ENCODE measurements at places on chromosomes 1 and 21.

DNA sequence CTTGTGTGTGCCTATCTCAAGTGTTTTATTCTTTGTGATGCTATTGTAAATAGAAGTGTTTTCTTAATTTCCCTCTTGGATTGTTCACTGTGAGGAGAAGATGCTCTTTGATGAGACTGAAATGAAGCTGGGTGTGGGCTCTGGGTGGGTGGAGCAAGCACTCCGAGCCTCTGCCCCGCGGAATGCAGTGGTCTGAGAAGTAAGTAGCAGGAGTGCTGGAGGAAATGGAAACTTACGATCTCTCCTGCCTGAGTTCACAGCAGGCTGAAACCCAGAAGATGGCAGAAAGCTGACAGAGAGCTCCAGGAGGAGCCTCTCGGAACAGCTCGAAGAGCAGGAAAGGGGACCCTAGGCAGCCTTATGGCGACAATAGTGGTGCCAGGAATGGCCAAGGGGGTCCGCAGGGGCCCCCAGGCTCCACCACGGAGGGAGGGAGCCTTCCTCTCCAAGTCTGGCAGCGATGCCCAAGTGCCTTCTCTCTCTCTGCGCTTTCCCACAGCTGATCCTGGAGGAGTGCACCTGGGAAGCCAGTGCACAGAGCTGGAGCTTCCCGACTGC, 126.8 kb upstream of the COL6A1 start:
- DNase-seq, result no peak

- DNase-seq, result no peak
Measured at GRCh38 chr21:45130324-45130774, 56.0 kb downstream of the ADARB1 start.

- no peak for DNase-seq
Measured at GRCh38 chr1:231284441-231284840, 43.4 kb downstream of the GNPAT start.

DNA sequence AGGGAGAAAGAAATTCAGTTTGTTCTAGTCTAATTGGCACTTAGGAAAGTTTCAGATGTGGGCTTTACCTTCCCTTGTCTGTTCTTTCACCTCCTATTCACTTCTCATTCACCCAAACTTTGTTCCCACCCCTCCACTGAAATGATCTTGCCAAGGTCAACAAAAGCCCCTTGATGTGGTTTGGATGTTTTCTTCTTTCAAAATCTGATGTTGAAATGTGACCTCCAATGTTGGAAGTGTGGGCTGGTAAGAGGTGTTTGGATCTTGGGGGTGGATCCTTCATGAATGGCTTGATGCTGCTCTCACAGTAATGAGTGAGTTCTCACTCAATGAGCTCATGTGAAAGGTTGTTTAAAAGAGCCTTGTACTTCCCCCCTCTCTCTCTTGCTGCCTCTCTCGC, 379.3 kb downstream of the HHIPL2 start:
- no peak for DNase-seq

- DNase-seq, result no peak
Measured at GRCh38 chr21:15164678-15165303, 100.0 kb upstream of the NRIP1 start.

- no peak for DNase-seq
Measured at GRCh38 chr1:19321071-19321470, 8.9 kb downstream of the SLC66A1 start.

- DNase-seq, result no peak
Measured at GRCh38 chr1:8370046-8370881, 52.4 kb downstream of the SLC45A1 start.

DNA sequence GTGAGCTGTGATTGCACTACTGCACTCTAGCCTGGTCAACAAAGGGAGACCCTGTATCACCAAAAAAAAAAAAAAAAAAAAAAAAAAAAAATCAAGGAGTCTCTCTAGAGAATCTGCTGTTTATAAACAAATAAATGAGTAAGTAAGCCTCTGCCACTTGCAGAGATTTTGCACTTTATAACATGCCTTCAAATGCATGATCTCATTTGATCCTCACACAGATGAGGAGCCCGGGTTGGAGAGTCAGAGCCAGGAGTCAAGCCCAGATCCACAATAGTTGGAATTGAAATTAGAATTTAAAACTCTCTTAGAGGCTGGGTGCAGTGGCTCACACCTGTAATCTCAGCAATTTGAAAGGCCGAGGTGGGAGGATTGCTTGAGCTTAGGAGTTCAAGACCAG, 4.0 kb downstream of the PRELP start:
- no peak for DNase-seq

DNA sequence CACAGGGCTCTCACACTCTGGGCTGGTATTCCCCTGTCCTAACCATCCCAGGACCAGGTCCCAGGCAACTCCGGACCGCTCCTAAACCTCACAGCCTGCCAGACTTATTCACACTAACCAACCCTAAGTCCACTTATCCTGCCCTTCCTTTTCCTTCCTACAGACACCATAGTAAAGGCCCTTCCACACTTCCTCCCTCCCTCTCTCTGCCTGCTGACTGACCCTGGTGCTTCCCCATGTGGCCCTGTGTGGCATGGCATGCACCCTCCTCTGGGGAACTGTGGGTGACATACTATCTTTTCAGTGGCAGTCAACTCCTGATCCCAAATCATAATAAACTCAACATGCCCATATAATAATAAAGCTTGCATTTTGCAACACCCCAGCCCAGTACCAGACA, 155.1 kb upstream of the DNAH14 start:
- DNase-seq, result no peak

DNA sequence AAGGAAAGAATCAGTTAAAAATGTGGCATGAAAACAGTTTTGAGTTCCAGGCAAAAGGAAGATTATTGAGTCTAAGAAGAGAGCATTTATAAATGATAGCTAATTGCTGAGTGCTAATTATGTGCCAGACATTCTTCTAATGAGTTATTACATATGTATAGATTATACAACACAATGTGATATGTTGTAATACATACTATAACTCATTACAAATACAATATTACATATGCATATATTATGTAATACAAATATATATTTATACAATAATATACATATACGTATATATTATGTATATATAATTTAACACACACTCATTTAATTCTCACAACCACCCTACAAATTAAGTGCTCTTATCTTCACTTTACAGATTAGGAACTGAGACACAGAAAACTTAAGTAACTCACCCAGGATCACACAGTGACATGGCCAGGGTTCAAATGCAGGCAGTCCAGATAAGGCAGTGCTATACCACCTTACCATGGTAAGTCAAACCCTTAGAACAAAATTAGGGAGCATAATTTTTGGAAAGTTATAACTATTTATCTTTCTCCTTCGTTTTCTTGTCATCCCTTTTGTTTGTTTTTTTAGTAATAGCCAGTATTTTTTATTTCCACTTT, 4.0 kb downstream of the SORT1 start:
- DNase-seq, result no peak

GRCh38 chr1:170073893-170074249, 624 bp downstream of the KIFAP3 start:
- DNase-seq, result no peak

GRCh38 chr1:181423301-181423918, 59.9 kb upstream of the CACNA1E start:
- peak; percentile 78 for DNase-seq

- DNase-seq, result no peak
Measured at GRCh38 chr1:202279806-202280205, 61.9 kb downstream of the UBE2T start.

Measured in activated naive CD4-positive, alpha-beta T cell treated with anti-CD3 and anti-CD28 coated beads, Interleukin-2, amount 10 ng/mL, durations not matched to agents 7 days and 5 days (primary cell).